ENCODE measurements at places on chromosomes 2 and 18.

- H3K27me3 ChIP-seq = no peaks in the 10 kb centered on the region
- peaks cover 29% of the 10 kb centered on the region for H3K4me1 ChIP-seq
- no peak overlapping the region for H3K27ac ChIP-seq
- no peak for DNase-seq
- peaks cover 15% of the 10 kb centered on the region for H3K36me3 ChIP-seq
Measured at GRCh38 chr2:73281244-73281643, 3.0 kb downstream of the FBXO41 start.

- no peak overlapping the region for H3K4me3 ChIP-seq
- DNase-seq = no peak
- H3K4me1 ChIP-seq = no peaks in the 10 kb centered on the region
- no peak overlapping the region for H3K27ac ChIP-seq
- no peaks in the 10 kb centered on the region for H3K36me3 ChIP-seq
- peaks cover 3% of the 10 kb centered on the region for H3K27me3 ChIP-seq
Measured at GRCh38 chr18:25275412-25276001, 76.5 kb downstream of the ZNF521 start.

DNA sequence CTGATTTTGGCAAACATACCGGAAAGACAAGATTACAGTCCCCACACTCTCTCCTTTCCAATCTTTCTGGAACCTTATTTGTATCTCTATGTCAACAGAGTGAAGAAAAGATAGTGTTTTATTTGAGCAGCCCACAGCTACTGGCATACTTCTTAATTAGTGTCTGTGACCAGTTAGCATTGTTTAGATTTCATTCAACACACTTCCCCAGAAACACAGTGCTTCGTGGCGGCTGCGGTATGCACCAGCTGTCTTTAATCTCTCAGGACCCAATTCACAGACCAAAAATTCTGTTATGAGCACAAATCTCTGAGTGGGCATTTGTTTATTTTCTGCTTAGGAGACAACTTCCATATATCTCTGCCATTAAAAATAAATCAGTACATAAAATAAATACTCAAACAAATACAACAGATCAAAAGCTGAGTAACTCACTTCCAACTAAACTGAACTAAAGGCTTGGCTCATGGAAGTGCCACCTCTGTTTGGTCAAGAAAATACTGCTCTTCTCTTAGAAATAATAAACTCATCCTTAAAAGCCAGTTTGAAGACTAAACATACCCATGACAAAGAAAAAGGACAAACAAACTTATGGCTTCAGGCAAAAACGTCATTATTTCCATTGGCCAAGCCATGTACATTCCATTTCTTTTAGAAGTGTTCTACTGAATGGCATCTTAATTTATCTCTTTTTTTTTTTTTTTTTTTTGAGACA is 392.4 kb downstream of the TXNL1 start:
- H3K27me3 ChIP-seq = no peaks in the 10 kb centered on the region
- peaks cover 4% of the 10 kb centered on the region for H3K4me1 ChIP-seq
- H3K36me3 ChIP-seq = no peaks in the 10 kb centered on the region
- no peak overlapping the region for H3K27ac ChIP-seq

- no peak for DNase-seq
- no peak overlapping the region for H3K4me3 ChIP-seq
- H3K4me1 ChIP-seq = peaks cover 15% of the 10 kb centered on the region
- no peaks in the 10 kb centered on the region for H3K27me3 ChIP-seq
- no peak overlapping the region for H3K27ac ChIP-seq
Measured at GRCh38 chr2:234329202-234329960, 167.5 kb downstream of the ARL4C start.

GRCh38 chr2:220192994-220193753 is 565.7 kb downstream of the SLC4A3 start:
- DNase-seq = no peak
- no peaks in the 10 kb centered on the region for H3K4me1 ChIP-seq
- H3K36me3 ChIP-seq = no peaks in the 10 kb centered on the region
- no peak overlapping the region for H3K4me3 ChIP-seq
- no peaks in the 10 kb centered on the region for H3K27me3 ChIP-seq

DNA sequence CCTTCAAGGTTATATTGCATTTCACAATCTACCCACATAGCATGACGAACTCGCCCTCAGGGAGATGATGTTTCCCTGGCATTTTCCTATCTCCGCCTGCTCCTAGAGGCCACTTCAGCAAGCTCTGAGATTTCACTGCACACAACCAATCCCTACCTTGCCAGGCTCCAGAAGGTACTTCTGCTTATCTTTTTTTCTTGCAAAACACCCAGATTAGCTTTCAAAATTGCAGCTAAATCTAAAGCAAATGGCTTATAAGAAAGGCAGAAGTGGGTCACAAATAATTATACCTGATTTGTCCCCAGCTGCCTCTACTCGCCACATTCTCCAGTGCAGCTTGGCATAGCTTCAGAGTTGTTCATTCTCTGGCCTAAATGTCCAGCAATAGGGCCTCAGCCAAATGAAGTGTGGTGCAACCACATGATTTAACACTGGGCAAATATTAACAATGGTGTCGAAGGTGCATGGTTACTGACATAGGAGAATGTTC is 32.4 kb upstream of the MRPL19 start:
- H3K27ac ChIP-seq = no peak overlapping the region
- H3K4me1 ChIP-seq = peaks cover 2% of the 10 kb centered on the region
- no peak overlapping the region for H3K4me3 ChIP-seq
- no peak for DNase-seq
- H3K27me3 ChIP-seq = peaks cover 35% of the 10 kb centered on the region

- no peak overlapping the region for H3K27ac ChIP-seq
- H3K4me3 ChIP-seq = no peak overlapping the region
- H3K4me1 ChIP-seq = peaks cover 10% of the 10 kb centered on the region
- no peaks in the 10 kb centered on the region for H3K36me3 ChIP-seq
Measured at GRCh38 chr2:231200805-231201474, 2.5 kb downstream of the ARMC9 start.
